ENCODE measurements at places on chromosomes 6 and 20.

DNA sequence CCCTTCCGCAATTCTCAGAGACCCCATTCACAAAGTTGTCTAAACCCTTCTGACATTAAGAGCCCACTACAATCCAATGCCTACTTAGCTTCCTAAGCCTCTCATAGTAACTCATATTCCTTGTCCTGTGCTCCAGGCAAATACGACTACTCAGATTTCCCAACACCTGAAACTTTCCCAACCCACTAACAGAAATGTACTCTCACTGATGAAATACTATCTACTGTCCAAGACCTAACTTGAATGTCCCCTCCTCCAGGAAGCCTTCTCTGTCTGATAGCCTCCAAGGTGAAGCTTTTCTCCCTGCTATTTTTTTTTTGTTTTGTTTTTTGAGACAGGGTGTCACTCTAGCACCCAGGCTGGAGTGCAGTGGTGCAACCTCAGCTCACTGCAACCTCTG, 30.4 kb downstream of the GPLD1 start:
- no peak for DNase-seq

- peak; percentile 48 for DNase-seq
Observed at GRCh38 chr6:57013521-57013926, 33.0 kb upstream of the KIAA1586 start.

GRCh38 chr6:25279748-25280343, 672 bp downstream of the CARMIL1 start:
- DNase-seq = no peak

DNA sequence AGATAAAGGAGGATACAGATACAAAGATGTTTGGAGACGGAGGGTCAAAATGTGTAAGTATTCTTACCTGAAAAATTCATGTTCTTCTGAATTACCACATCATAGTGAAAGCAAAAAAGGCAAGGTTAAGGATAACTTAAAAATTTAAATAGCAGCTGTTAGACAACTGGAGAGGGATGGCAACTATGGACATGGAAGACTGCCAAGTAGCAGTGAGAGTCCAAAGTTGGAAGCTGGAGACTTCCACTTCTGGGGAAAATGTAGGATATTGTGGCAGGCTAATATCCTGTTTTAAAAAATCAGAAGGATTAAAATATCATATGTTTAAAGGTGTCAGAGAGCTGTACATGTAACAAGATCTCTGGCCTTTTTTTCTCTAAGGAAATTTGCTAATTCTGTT, 29.8 kb downstream of the SYCP2 start:
- no peak for DNase-seq

DNA sequence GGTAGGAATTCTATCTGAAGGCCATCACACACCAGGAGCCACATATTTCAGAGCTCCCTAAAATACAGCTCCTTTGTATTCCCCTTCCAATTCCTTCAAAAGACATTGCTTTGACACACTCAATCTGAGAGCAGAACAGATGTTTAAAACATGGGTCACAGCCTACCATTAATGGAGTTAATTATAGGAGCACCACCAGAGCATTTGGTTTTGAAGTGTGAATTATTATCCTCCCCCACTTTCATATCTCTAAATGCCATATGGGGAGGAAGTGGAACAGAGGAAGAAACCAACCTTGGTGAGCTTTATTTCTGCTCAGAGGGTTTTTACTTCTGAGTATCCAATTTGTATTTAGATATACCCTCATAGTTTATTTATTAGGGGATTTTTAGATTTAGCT, 50.7 kb upstream of the TNFRSF21 start:
- no peak for DNase-seq

- no peak for DNase-seq
Observed at GRCh38 chr6:126880964-126881363, 237.5 kb upstream of the RSPO3 start.

DNA sequence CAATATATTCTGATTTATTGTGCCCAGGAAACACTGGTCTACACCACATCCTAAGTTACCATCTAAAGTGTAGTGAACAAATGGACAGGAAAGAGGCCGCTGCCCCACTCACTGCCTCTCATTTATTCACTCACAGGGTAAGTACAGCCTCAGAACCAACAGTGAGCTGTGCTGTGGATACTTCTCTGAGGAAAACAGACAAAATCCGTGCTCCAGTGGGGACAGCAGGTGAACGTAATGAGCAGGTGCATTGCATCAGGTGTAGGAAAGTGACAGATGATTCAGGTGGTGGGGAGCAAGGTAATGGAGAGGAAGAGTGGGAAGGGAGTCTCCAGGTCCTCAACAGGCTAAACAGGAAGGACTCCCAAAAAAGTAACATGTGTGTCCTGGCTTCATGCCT, 8.4 kb upstream of the ULBP2 start:
- no peak for DNase-seq

DNA sequence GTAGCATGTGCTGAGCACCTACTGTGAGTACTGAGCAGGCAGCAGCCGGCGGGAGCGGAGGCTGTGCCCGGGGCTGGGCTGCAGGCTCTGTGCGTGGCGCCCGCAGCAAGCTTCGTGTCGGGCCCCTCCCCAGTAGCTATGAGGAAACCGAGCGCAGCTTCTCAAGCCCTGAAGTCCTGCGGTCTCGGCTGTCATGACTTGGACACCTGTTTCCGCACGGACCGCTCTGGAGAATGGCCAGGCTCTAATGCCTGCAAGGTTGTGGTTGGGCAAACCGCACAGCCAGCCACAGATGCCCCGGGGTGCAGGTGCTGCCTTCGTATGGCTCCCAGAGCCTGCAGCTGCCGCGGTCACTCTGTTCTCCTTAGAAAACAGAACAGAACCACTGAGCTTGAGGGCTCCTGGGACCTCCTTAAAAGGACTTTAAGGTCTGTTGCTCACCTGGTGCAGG, 33.7 kb downstream of the PYGB start:
- no peak for DNase-seq

GRCh38 chr6:84249724-84250123, 22.3 kb upstream of the CEP162 start:
- no peak for DNase-seq

- peak; percentile 5 for DNase-seq
Observed at GRCh38 chr6:92779746-92780145, 639.6 kb downstream of the EPHA7 start.

GRCh38 chr6:35833536-35833935, 28.4 kb downstream of the LHFPL5 start:
- no peak for DNase-seq

DNA sequence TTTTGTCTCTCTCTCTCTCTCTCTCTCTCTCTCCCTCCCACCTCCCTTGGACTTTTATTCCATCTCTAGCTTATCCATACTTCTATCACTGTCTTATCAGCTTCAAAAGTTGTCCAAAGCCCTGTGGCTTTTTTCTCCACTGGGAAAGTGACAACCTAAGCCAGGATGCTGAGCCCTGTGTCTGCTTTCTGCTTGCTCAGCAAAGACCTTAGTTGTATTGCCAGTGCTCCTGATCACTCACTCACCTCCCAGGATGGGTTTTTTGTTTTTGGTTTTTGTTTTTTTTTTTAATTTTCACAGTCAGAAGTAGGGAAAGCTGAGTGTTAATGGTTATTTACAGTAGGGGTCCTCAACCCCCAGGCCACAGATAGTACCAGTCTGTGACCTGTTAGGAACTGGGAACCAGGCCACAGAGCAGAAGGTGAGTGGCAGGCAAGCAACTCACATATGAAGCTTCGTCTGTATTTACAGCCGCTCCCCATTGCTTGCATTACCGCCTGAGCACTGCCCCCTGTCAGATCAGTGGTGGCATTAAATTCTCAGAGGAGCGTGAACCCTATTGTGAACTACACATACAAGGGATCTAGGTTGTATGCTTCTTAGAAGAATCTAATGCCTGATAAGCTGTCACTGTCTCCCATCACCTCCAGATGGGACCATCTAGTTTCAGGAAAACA, 125.0 kb upstream of the ID4 start:
- DNase-seq = no peak

DNA sequence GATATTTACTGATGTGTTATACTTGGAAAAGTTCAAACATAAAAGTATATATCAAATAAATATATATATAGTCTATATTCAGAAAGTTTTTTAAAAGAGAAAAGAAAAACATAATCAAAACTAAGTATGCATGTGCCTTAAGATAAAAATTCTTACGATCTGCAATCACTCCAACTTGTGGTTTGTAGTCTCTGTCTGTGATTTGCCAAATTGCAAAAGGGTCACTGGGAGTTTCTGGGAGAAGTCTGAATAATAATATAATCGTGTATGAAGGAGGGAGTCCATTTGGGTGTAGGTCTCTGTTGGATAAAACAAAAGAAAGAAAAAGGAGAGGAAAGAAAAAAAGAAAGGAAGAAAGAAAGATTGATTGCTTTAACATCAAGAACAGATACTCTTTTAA, 92.4 kb downstream of the COL12A1 start:
- no peak for DNase-seq

DNA sequence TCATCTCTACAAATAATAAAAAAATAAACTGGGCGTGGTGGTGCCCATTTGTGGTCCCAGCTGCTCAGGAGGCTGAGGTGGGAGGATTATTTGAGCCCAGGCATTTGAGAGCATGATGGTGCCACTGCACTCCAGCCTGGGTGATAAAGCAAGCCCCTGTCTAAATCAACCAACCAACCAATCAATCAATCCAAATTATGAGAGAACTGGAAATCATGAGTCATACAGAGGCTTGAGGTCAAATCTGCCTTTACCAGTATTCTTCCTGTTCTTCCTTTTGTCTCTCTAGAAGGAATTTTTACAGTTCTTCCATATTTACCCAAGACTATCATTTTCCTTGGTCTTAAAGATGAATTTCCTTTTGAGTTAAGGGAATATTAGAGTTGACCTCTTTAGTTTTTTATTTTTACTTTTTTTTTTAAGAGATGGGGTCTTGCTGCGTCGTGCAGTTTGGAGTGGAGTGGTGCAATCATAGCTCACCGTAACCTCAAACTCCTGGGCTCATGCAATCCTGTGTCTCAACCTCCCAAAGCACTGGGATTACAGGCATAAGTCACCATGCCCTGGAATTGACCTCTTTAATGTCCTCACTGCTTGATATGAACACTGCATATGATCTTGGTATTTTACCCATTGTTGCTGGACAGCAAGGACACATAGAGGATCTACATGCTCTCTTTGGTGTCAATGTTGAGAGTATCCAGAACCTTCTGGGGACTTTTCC, 44.1 kb upstream of the TXNDC5 start:
- DNase-seq = peak; percentile 25

DNA sequence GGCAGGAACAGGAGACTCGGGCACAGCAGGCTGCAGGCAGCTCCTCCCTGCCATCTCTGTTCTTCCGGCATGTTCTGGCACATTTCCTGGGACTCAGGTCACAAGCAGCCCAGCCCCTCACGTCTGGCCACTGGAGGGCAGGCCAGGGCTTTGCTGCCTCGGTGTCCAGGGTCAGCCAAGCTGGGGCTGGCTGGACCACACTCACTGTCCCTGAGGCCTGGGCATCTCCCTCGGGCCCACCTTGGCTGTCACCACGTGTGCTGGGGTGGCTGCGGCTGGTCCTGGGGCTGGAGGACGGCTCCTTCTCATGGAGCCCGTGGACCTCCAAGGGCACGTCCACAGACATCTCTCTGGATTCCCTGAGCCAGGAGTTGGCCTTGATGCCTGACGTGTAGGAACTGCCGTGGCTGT, 18.5 kb downstream of the FRMD1 start:
- DNase-seq = peak; percentile 19

DNA sequence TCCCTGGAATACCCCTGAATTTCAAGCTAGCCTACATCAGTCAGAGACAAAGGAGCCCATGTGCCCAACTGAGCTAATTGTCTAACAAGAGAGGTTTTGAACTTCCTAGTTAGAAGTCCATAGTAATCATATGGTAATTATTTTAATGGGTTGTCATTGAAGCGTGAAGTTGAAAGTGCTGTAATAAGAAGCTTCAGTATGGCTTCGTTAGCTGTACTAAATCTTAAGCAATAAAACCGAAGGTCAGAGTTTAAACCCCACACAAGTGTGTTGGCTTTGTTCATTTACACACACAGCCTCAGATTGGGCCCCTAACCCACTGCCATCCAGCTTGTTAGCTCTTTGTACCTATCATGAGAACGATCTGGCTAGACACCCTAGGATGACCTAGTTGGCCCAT, 195.6 kb upstream of the RIN2 start:
- no peak for DNase-seq

DNA sequence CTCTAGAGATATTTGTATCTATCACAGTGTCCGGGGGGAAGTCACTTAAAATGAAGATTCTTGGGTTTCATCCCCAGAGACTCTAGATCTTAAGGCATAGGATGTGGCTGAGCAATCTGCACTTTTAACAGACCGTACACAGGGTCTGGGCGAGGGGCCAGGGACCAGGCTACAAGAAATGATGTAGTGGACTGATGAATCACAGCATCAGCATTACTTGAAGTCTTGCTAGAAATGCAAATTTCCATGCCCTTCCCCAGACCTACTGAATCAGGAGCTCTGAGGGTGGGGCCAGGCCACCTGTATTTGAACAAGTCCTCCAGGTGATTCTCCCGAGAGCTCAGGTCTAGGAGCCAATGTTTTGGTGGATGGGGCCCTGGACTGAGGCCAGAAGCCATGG, 168.4 kb downstream of the DOK5 start:
- peak; percentile 33 for DNase-seq

- peak; percentile 10 for DNase-seq
Observed at GRCh38 chr20:40688129-40689099, 622 bp downstream of the MAFB start.

DNA sequence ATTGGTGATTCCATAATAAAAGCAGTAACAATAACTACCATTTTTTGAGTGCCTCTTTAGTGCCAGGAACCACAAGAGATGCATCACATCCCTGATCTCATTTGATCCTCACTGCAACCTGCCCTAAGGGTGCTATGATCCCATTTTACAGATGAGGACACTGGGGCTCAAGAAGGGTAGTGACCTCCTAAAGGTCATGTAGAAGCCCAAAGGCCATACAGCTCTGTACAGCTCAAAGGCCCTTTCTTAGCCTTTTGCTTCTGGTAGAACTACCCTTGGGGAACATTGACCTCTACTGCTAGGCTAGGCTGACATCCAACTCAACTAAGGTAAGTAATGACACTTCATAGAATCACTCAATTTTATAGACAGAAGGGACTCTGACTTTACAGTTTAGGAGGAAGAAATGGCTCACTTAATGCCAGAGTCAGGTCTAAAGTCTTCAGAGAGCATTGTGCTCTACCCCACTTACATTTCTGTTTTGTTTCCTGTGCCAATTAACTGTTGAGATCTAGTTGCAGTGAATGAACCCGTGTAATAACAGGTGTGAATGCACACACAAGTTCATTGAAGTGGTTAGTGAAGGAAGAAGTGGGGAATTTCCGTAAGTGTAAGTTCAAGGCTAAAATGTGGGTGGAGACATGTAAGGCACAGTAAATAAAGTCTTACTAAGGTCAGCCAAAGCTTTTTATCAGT, 10.7 kb downstream of the SLC9A8 start:
- DNase-seq = no peak

DNA sequence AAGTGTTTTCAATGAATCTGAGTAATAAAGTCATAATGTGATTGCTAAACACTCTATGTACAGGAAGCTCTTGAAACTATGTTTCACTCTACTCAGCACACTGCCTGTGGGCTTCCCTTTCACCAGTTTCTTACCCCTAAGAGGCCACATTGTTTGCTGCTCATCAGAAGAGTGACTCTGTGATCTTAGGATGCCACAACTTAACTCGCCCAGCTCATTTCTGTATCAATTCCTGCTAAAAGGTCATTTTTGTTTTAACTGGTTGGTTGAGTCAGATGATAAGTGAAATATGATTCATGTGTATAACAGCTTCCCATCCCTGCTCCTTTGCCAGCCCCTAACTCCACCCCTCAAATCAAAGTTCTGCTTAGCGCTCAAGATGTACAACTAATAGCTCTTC, 9.8 kb upstream of the NDUFAF4 start:
- DNase-seq = no peak

- DNase-seq = no peak
Observed at GRCh38 chr20:57657535-57658446, 37.6 kb upstream of the ZBP1 start.

- DNase-seq = no peak
Observed at GRCh38 chr20:47355489-47356219, 845 bp downstream of the ZMYND8 start.

Measured in lung microvascular endothelial cell (primary cell).